Right forelimb (tissue), 1 donor: ENCODE measurements at places on chromosomes 1 and 21.

- DNase-seq = peak; percentile 61
These were observed 52.8 kb upstream of the LYPLAL1 start for GRCh38 chr1:219120624-219121544.

DNA sequence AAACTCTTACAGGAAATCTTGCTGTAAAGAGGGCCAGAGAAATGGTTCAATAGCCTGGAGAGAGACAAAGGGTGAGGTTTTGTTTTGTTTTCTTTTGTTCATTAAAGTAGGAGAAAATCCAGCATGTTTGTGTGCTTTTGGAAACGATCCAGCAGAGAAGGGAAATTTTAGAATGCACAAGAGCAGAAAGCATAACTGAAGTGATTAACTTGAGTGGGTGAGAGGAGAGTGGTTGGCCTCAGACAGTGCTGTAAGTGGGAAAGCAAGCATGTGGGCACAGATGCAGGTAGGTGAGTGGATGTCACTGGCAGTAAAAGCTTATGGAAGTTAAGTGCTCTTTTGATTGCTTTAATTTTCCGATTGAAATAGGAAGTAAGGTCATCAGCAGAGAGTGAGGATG is 50.2 kb downstream of the EEIG2 start:
- no peak for DNase-seq

DNA sequence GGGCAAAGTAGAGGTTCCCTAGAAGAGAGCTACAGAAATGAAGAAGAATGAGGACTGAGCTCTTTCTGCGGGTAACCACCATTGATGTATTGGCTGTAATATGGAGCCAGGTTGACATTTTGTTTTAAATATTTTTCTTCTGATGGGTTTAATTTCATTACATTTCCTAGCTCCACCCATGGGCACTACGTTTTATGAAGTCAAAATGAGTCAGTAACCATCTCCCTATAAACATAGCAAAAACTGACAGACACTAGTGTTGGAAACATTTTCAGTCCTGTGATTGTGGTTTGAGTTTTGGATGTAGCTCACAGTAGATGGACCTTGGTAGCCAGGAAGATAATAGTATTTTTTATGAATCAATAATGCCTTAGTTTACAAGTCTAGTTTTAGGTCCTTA is 470.4 kb upstream of the B3GALT2 start:
- no peak for DNase-seq

- no peak for DNase-seq
These were observed 61.7 kb upstream of the DNAJC6 start for GRCh38 chr1:65247419-65248359.

DNA sequence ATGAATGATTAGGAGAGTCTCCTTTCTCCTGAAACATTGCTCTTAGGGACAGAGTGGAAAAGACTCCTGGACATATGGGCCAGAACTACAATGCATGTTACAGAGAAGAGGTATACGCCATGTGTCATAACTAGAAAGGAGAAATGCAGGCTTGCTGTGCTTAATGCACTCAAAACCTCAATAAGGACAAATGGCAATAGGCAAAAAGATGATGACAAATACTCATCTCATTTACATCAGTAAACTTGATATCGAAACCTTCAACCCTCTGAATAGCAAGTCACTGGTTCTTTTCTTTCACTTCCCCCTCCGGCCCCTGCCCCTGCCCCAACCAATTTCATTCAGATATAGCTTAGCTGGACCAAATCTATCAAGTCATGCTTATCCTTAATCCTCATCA is 1.9 kb upstream of the GPR88 start:
- DNase-seq = no peak
